ENCODE measurements at places on chromosomes 1 and 21.

DNA sequence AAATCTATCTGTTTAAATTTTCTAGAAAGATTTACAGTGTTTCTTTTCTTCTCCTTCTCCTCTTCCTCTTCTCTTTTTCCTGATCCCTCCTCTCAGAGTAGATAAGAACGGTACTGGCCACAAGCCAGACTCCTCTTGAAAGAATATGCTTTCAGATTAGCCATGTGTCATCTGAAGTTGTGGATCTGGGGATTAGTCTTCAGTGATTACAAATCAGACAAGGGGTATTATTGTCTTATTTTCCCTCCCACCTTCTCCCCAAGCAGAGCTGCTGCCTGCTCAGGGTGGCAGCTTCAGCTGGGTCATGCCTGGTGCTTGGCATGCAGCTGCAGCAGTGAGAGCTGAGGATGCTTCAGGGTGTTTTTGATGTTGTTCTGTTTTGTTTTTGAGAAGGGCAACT lies 42.7 kb downstream of the SGIP1 start:
- no peak for DNase-seq

DNA sequence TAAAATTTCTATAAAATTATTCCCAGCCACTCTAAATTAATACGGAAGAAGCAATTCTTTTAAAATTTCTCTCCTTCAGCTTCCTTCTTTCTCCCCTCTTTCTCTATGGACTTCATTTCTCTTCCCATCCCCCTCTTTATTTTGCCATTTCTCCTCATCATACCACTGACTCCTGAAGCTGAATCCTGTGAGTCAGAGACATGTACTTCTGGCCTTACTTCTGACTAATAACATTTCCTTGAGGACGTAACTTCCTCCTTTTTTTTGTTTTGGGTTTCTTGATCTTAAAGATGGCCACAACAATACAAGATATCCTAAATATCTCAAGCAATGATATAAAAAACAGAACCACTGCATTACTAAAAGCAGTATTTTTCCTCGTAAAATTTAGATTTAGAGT lies 63.6 kb upstream of the DENND1B start:
- no peak for DNase-seq

- DNase-seq: no peak
Measured at GRCh38 chr1:246726881-246727280, 2.7 kb downstream of the SCCPDH start.

GRCh38 chr1:24727501-24728216 lies 17.6 kb upstream of the CLIC4 start:
- no peak for DNase-seq

DNA sequence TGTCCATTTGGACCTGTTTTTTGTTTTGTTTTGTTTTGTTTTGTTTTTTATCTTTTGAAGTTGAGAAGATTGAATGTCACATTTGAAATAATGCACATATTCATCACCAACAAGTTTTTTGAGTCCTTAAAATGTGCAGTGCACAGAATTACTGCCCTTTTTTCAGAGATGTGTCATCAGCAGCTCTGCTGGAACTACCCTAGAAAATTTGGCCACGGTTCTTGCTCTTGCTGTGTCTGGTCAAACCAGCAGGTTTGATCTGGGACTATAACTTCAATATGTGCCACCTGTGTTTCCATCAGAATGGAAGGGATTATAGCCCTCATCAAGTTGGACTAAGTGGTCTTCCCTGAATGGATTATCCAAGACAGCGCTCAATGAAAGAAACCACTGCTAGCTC lies 24.1 kb upstream of the CNN3 start:
- no peak for DNase-seq

- DNase-seq: no peak
Measured at GRCh38 chr1:239819096-239819495, 272.6 kb upstream of the FMN2 start.

GRCh38 chr21:41112740-41113692 lies 54.9 kb upstream of the BACE2 start:
- no peak for DNase-seq

DNA sequence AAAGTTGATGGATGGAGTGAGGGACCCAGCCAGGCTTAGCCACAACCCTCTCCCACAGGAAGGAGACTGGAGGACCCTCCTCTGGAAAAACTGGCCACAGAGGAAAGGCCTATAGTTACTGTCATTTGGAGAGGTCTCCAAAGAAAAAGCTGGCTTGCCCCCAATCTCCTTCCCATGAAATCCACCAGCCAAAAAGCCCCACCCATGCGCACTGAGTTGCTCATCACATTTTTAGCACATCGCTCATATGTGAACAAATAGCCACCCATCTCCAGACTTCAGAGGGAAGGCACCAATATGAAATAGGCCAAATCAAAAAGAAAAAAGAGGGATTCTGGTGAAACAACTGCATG lies 36.9 kb upstream of the QSOX1 start:
- DNase-seq: no peak

- DNase-seq: no peak
Measured at GRCh38 chr1:56199061-56199460, 380.3 kb downstream of the PLPP3 start.

All from activated CD4-positive, alpha-beta T cell treated with anti-CD3 and anti-CD28 coated beads, Interleukin-2, amount 50 U/mL, for 24 hours (primary cell).